Activated T-cell treated with anti-CD3 and anti-CD28 coated beads for 24 hours (primary cell): ENCODE measurements at places on chromosomes 2 and 18.

DNA sequence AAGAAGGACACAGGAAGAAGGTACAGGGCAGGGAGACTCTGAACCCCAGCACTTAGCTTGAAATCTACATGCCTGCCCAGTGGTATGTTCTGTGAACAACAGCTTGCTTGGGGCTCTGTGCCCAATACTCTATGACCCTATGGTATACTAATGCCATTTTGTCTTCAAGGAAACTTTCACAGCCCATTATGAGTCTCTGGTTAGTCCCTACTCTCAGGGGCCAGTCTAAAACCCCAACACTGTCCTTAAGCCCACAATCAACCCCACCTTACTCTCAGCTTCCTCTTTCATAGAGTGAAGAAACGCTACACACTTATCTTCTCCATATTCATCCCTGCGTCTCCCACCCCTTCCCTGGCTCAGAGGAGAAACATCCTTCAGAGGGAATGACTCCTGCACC lies 16.0 kb downstream of the NEB start:
- no peak for DNase-seq

DNA sequence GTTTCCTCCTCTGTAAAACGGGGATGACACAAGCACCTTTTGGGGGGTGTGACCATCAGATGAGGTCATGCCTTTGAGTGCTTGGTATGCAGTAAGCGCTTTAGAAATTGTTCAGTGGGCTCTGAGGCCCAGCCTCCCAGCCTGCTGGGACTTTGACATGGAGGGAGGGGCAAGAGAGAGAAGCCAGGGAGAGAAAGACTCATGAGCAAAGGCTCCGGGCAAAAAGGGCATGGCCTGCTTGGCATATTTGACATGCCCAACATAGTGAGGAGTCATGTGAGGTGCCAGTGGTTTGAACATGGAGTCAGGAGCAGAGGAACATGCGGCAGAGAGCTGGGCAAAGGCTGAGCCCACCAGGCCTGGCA lies 14.0 kb downstream of the TNS1 start:
- DNase-seq = no peak

GRCh38 chr2:85132834-85133637 lies at the start of gene TCF7L1:
TCF7L1 (plus strand) TSS chr2:85133392; CDS start chr2:85133685, 293 bp downstream.
- DNase-seq = peak; percentile 3

GRCh38 chr18:79275461-79275860 lies 120.3 kb upstream of the NFATC1 start:
- no peak for DNase-seq

DNA sequence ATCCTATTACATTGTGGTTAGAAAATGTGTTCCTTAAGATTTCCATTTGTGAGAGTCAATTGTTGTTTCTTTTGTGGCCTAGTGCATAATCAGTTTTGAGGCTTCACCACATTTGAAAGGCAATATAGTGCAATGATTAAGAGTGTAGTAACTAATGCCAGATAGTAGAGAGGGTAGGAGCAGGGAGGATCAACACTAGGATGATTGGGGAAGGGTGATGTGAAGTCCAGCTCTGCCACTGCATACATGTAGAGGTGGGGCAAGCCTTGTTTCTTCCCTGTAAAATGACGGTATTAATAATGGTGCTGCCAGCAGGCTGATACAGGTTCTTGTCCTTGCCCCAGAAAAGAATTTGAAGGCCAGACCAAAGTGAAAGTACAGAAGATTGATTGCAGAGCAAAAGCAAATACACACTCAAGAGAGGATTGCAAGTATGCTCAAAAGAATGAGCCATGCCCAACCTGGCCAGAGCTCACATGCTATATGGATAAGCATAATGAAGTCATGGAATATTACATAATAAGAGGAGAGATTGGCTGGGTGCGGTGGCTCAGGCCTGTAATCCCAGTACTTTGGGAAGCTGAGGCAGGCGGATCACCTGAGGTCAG lies 8.0 kb downstream of the SP100 start:
- no peak for DNase-seq

GRCh38 chr2:147094077-147094476 lies 750.8 kb upstream of the ACVR2A start:
- no peak for DNase-seq

DNA sequence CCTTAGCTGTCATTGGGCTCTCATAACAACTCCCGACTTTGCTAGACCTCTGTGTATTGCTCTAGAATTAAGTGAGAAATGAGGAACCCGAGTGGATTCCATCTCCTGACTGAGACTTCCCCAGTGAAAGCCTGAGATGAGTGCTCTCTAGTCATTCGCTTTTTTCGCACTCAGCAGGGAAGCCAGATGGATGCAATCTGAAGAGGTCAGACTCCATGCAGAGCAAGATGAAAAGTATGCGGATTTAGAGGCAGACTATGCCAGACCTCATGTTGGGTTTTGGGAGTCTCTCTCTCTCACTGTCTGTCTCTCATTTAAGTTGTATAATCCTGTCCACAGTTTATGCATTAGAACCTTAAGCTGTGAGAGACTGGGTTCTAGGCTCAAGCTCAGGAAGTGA lies 88.6 kb downstream of the SLC5A7 start:
- DNase-seq = no peak

DNA sequence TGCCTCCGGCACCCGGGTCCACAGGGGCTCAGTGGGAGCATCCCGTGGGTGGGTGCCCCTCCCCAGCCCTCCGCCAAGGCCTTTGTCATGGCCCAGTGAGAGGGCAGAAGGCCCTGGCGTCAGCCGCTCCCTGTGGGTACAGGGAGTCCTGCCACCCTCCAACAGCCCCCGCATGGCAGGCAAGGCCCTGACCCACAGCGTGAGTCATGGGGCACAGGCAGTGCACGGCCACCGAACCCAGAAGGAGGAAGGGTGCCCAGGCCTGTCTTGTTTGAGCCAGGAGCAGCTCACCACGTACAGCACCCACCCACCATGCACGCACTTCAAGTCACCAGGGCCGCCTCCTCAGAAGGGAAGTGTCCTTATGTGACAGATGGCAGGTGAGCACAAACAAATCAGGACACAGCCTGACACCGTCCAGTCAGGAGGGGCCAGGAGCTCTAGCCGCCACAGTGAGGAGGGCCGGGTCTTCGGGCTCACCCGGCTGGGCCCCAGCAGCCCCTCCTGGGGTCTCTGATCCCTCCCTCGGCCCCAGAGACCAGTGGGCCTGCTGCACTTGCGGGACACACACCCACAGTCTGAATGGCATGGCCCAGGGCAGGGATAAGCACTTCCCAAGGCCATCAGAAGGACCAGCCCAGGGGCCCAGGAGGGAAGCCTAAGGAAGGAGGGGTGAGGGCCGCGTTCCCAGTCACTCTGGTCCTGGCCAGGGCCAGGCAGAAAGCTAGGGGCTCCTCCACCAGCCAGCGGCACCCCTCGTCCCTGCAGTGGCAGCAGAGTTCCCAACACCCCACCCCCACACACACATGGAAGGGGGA lies 25.8 kb downstream of the BIN1 start:
- DNase-seq = peak; percentile 35

GRCh38 chr2:108926561-108927380 lies 62.2 kb downstream of the EDAR start:
- DNase-seq = no peak

- no peak for DNase-seq
These were observed 143.0 kb downstream of the TANC1 start for GRCh38 chr2:159111346-159111927.

GRCh38 chr2:150208689-150209088 lies 278.8 kb downstream of the RND3 start:
- DNase-seq = no peak

DNA sequence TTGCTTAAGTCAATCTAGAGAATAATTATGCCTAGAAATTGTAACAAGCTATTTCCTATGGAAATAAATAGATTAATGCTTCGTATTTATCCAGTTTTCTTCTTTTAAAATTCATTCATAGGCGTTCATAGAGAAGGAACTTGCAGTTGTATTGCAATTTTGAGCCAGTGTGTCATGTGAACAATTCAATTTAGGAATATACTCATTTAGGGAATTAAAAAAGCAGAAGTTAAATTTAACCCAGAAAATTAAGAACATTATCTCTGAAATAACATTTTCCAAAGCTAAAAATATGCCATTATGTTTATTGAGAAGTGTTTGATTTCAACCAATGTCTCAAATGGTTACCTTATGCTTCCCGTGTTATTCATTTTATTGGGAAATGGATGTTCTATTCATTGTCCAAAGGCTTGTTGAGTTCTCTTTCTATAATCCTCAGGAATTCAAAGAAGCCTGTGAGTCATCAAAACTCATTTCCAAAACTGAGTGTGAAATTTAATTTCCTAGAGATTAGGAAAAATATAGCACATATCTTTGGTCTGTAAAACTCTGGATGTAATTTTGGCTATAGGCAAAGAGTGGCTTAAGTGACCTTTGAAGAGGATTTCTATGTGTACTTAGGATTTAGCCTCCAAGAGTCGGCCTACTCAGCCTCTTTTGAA lies 99.7 kb downstream of the SLC8A1 start:
- no peak for DNase-seq
